ENCODE measurements at places on chromosomes 11 and 22. TPM values are rescaled to one million over a fixed set of nuclear protein-coding genes. Genes with fewer than 3 reads are reported as not detected.

Gene ADM2
- 4.8 TPM for total RNA-seq

Gene OR4A47
- not detected for total RNA-seq

Gene POU2AF3
- not detected for total RNA-seq

Gene MS4A5
- total RNA-seq, result not detected

Gene OR8K5
- total RNA-seq, result not detected

Gene ATL3
- 49.1 TPM for total RNA-seq

Gene CRKL
- 90.5 TPM for total RNA-seq

Gene SHANK3
- 0.05 TPM for total RNA-seq

- no peak for DNase-seq
These were observed 7.4 kb downstream of the CD5 start for GRCh38 chr11:61109671-61110070.

- no peak for DNase-seq
These were observed 12.4 kb downstream of the MAJIN start for GRCh38 chr11:64959498-64959897.

GRCh38 chr11:69696749-69697468, 6.9 kb downstream of the FGF19 start:
- DNase-seq, result no peak

- no peak for DNase-seq
These were observed 1.4 kb upstream of the SERPINH1 start for GRCh38 chr11:75560644-75561043.

DNA sequence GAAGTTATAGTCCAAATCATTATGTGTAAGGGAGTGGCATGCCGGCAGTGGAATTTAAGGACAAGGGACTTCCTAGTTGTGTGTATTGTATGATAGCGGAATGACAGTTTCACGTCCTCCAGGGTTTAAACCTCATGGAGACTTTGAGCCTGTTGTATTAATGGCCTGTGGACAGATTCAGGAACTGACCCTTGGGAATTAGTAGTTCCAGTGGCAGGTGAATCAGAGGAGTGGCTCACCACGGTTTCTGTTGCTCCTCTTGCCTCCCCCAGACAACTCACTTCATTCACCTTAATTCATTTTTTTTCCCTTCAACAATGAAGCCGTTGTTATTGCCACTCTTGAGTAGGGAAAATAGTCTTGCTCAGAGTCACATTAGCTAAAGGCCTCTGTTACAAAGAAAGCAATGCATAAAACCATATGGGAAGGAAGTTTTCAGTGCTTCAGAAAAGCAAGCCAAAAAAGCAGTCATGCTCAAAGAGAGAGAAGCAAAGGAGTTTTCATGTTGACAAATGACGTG, 22.6 kb downstream of the AMOTL1 start:
- DNase-seq, result no peak

DNA sequence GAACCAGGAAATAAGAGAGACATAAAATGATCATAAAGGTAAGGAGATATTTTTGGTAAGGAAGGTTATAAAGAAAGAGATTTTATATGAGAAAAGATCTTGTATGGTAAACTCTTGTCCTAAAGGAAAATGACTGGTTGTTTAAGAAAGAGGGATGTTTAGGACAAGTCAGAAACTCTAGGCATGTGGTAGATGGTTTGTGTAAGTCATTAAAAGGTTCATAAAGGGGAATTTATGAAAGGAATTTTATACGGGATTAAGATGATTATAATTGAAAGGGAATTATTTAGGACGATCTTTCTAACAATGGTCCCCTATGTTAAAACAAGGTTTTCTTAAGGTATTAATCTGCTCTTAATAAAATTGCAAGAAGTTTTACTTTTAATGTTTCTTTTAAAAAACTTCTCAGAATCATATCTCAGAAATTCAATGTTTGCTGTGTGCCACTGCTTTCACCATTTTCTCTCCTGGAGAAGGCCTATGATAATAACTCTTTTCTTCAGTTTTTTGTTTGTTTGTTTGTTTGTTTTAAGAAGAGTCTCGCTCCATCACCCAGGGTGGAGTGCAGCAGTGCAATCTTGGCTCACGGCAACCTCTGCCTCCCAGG, 13.8 kb upstream of the FBLN1 start:
- DNase-seq, result no peak

DNA sequence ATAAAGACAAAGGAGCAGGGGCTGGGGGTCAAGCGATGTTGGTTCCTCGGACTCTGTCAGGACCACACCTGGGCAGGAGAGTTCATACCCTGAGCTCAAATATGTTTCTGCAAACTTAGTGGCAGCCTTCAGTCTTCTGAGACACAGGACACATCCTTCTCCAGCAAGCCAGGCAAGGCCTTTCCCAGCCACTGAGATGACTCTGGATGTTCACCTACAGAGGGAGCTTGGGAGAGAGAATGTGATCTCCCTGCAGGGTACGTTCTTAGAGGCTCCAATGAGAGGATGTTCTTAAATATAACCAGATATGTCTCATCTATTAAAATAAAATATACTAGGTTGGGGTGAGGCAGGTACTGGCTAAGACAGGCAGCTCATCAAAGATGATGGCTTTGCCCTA, 461.5 kb downstream of the OPCML start:
- DNase-seq, result no peak

- DNase-seq, result no peak
These were observed 39.9 kb downstream of the SERGEF start for GRCh38 chr11:17972987-17973386.

- DNase-seq, result no peak
These were observed 37.1 kb downstream of the ST3GAL4 start for GRCh38 chr11:126392633-126393013.

DNA sequence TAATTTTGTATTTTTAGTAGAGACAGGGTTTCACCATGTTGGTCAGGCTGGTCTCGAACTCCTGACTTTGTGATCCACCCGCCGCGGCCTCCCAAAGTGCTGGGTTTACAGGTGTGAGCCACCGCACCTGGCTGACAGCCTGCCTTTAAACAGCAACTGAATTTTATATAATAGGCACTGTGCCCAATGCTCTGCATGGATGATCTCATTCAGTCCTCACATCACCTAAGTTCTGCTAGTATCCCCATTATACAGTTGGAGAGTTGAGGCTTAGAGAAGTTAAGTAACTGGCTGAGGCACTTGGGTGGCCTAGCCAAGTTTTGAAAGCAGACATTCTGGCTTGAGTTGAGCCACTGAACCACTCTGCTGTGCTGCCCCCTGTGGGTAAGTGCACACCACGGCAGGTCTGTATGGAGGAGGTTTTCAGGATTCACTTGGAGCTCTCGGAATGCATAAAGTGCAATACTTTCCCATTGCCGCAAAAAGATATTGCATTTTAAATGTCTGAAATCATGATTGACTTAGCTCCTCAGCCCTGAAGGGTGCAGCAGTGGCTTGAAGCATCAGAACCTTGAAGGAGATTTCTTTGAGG, 112.4 kb downstream of the LDLRAD3 start:
- no peak for DNase-seq

- no peak for DNase-seq
These were observed 66.2 kb downstream of the MPPED1 start for GRCh38 chr22:43477966-43478365.

GRCh38 chr11:101907815-101908214, 7.0 kb upstream of the CEP126 start:
- DNase-seq, result no peak

GRCh38 chr22:37139762-37140161, 10.0 kb downstream of the IL2RB start:
- no peak for DNase-seq

GRCh38 chr11:73263640-73264039, 8.5 kb upstream of the P2RY6 start:
- DNase-seq, result no peak

DNA sequence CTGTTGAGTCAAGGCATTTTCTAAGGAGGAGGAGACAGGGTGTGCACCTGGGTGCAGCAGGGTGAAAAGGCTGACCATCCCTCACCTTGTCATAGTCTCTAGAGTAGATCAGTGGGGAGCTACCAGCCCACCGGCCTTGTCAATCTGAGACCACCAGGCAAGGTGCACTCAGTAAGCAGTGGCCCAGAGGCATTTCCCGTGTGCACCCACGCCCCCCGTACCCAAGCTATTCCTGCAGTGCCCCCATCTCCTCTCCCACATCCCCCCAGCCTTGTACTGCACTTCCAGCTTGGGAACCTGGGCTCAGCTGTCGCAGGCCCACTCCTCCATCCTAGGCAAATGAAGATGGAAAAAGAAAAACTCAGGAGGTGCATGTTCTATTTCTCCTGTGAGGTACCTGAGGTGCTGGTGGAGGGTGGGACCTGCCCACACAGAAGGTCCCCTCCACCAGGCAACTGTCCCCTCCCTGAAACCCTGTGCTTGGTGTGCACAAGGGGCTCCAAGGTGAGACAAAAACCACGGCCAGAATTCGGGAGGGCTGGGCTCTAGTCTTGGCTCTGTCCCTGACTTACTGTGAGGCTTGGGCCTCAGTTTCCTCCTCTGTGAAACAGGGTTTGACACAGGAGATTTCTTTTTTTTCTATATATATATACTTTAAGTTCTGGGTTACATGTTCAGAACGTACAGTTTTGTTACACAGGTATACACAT, 8.4 kb downstream of the P2RY2 start:
- no peak for DNase-seq

DNA sequence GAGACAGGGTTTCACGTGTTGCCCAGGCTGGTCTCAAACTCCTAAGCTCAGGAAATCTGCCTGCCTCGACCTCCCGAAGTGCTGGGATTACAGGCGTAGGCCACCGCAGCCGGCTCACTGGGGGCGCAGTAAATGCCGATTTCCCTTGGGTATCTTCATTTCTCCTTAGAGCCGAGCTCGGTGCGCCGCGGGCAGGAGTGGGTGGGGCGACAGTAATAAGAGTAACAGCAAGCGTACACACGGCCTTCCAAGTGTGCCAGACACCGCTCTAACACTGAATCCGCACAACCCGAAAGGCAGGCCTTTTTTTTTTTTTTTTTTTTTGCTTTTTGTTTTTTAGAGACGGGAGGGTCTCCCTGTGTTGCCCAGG, 500 bp upstream of the ADSL start:
- DNase-seq, result peak; percentile 48

- no peak for DNase-seq
These were observed 2.3 kb upstream of the USP28 start for GRCh38 chr11:113877670-113878055.

DNA sequence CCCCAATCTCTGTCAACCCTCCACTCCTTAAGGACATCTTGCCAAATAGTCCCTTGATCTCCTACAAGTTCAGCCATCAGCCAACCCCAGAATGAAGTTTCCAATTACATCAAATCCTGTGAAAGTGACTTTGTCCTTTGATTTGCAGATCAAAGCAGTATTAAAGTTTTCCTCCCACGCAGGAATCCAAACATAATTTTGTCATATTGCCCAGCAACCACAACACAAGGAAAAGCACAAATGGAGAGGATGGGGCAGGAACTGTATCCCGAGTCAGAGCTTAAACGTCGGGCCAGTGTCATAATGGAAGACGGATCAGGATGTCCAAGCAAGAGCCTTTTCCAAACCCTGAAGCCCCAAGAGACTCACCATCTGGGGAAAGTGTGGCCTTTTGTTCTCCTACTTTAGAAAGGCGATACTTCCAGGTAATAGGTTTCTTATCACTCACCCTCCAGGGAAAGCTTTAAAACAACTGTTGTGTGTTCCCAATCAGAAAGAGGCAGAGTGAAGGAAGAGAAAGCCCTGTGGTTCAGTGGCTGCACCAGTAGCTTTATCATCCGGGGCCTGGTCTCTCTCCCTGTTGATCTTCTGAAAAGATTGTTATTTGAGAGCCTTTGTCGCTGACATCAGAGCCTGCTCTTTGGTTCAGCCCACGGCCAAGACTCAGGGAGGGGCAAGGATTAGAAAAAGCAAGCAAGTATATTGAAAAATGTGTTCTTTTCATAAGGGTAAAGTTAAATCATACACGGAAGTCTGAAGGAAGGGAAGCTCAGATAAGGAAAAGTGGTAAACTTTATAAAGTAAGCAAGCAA, 41.7 kb downstream of the EXPH5 start:
- DNase-seq, result no peak

DNA sequence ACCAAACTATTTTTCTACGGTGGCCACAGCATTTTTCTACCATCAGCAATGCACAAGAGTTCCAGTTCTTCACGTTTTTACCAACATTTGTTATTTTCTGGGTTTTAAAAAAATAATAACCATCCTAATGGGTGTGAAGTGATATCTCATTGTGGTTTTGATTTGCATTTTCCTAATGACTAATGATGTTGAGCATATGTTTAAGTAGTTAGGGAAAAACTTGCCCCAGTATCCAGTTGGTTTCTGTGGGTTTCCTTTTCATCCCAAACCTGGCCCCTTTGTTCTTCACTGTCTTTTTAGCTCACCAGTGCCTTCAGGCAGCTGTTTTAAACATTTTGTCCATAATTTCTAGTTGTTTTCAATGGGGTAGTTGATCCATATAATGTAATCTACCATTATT, 14.7 kb upstream of the PTS start:
- no peak for DNase-seq

DNA sequence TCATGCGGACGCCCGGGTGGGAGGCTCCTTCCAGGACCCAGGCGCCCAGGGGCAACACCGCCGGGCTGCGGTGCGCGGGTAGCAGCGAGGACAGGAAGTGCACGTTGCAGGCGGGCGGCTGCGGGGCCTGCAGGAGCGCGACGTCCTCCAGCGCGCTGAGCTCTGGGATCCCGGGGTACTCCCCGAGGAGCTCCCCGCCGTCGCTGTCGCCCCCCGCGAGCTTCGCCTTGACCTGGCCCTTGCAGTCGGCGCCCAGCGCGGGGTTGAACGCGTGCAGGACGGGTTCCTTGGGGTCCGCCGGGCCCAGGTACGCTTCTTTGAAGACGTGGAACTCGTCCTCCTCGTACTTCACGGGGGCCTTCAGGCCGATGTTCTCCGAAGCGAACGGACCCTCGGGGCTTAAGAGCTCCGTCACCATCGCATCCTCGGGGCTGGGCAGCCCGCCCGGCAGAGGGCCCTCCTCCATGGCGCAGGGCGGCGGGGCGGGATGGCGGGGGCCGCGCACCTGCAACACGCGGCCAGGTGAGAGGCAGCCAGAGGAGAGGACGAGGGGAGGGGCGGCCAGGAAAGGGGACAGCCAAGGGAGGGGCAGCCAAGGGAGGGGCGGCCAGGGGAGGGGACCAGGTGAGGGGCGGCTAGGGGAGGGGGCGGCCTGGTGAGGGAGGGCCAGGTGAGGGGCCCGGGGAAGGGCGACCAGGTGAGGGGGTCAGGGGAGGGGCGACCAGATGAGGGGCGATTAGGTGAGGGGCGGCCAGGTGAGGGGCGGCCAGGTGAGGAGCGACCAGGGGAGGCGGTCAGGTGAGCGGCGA, 921 bp downstream of the TESMIN start:
- no peak for DNase-seq

- no peak for DNase-seq
These were observed 320.8 kb downstream of the BLID start for GRCh38 chr11:121795174-121795573.

GRCh38 chr11:125494561-125494960, 1.5 kb downstream of the FEZ1 start:
- no peak for DNase-seq

GRCh38 chr22:45836418-45837169, 140.4 kb downstream of the WNT7B start:
- no peak for DNase-seq

DNA sequence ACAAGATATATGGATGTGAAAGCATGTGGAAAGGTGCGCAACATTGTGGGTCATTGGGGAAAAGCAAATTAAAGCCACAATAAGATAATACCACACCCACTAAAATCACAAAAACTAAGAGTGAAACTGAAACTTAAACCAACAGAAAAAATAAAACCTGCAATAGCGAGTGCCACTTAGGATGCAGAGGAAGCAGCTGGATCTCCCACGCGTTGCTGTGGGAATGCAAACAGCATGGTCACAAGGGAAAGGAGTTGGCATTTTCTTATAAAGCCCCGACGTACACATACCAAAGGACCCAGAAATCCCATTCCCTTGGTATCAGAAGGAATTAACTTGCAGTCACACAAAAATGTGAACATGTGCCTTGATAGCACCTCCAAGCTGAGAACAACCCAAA, 712.0 kb downstream of the TBC1D22A start:
- no peak for DNase-seq

Measured in activated T-cell treated with anti-CD3 and anti-CD28 coated beads, Interleukin-2, amount 50 U/mL, for 4 hours (primary cell).